CD14-positive monocyte (primary cell): ENCODE measurements at places on chromosomes 12 and 14.
A peak's percentile ranks its signal among the peaks of the same experiment; 100 is the strongest.

DNA sequence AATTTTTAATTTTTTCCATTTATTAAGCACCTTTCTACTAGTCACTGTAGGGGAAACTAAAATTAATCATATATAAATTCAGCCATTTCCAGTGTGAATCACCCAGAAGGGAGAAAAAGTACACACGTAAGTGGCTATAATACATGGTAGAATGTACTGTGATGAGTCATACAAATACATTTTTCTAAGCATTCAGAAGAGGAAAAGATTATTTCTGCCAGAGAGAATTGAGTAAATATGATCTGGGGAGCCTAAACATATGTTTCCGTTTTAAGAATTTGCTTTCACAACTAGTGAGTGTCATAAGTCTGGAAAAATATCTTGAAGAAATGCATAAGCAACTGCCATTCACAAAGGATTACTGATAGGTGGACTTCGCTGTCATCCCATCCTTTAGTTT, 102.8 kb downstream of the TGFB3 start:
- DNase-seq = no peak

DNA sequence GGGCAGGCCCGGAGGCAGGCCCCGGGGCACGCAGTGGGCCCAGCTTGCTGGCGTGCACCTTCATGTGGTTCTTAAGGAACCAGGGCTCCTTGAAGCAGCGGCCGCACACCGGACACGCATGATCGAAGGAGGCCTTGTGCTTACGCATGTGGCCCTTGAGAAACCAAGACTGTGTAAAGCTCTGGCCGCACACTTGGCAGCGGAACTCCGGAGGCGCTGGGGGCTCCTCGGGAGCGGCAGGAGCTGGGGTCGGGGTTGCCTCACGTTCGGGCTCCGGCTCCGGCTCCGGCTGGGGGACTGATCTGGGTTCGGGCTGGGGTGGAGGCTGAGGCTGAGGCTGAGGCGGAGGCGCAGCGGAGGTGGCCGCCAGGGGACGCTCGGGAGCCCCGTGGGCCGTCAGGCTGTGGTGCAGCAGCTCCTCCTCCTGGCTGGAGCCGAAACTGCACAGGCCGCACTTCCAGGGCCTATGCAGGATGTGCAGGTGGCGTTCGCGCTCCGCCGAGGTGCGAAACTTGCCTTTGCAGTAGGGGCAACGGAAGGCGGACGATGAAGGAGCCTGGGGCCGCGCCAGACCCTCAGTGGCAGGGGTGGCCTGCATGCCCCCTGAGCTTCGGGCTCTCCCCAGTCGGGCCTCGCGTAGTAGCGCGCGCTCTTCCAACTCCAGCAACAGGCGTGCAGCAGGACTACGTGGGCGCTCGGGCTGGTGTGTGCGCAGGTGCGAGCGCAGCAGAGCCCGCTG, 6.0 kb downstream of the ZNF219 start:
- peak; percentile 81 for DNase-seq

GRCh38 chr12:42568952-42569915, 20.3 kb downstream of the PRICKLE1 start:
- DNase-seq = no peak

- no peak for DNase-seq
These were observed 504.9 kb downstream of the VRK1 start for GRCh38 chr14:97301931-97302559.

- DNase-seq = no peak
These were observed 37.0 kb downstream of the GPR137C start for GRCh38 chr14:52589646-52590045.

DNA sequence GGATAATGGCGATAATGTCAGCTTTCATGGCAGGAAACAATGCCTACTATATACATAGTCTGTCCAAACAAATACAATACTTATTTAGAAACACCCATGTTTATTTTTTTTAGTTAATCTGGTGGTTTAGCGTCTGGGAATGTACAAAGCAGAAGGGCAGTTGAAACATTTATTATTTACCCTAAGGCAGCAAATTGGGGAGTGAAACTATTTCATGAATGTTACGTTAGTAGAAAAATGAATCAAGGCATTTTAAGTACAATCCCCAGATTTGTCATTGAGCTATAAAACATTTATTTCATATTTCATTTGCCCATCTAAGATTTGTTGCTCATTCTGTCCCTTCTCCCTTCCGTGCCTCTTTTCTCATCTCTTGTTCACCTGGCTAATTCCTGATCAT, 87.1 kb upstream of the ATF1 start:
- DNase-seq = no peak

DNA sequence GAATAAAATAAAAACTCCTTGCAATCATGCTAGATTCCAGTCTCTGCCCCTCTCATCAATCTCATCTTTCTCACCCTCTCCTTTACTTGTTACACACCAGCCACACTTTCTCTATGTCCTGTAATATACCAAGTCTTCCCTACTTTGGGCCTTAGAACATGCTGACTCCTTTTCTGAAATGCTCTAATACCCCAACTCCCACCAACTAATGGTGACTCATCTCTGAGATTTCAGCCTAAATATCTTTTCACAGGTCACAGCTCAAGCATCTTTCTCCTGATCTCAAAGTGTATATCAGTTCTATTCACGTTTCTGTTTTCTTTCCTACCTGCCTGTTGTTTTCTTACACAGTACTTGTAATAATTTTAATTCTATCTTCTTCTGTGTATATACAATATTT, 378.9 kb upstream of the PRICKLE1 start:
- DNase-seq = no peak

DNA sequence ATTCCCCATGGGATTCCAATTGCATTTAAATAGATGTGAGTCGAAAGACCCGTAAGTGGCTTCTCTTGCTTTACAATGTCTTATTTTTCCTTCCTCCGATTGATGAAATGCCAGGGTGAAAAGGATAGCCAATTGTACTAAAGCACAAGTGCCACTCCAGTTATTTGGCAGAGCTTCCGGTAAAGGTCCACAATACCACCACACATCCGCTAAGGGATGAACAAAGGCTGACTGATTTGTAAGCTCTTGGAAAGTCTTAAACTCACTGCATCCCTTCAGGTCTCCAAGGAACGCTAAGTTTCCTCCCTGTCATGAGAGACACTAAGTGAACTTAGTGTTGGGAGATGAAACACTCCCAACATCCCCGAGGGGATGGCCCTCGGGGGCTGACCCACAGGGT, 21.2 kb upstream of the RNASE1 start:
- no peak for DNase-seq

GRCh38 chr14:94542111-94542810, 19.0 kb upstream of the SERPINA4 start:
- DNase-seq = no peak

DNA sequence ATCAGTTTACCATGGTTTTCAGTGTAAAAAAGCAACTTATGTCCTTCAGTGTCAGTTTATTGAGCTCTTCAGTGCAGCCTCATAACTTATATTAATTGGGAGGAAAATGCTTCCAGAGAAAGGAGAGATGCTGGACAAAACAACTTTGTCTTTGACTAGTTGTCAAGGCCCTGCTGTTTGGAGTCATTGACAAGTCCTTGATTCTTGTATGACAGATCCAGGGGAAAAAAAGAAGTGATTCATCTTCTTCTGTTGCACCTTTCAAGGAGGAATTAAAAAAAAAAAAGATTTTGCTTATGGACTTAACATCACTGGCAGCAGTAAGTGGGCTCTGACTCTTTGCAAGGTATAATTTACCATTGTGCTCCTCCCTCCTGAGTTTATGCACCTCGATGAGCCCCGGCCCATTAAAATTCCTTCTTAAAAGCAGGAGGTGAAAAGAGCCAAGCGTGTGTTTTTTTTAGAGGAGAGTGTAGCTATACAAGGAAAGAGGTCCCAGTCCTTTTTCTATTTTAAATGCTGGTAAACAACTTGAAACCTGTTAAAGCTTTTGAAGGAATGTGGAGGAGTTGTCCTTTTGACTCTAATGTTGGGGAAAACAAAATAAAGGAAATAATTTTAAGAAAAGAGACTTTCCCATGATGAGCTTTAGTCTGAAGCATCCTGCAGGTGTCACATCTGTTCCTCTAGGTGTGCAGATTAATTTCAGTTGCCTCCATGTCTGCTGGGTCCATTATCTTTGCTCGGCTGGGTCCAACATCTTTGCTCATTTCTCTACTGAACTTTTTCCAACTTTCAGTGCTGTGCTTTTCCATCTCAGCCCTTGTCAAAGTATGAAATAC, 431.6 kb downstream of the RAD51B start:
- no peak for DNase-seq

DNA sequence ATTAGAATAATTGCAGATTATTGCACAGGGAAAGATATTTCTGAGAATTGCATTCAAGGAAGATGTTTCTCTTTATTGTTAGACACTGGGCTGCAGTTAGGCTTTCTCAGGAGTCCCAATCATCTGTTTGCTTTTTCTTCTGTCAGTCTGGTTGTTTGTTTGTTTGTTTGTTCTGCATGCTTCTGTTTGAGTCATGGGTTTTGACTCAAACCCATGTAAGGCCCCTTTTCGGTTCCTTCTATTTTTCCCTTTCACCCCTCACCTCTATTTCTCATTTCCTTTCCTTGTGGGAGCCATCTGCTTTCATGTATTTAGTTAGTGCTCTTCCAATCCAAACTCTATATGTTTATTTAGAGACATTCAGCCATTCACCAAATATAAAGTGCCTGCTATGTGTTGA, 25.1 kb upstream of the CISTR start:
- no peak for DNase-seq
